ENCODE measurements at places on chromosomes 2 and 18.

GRCh38 chr2:98505311-98505808 is 60.7 kb downstream of the INPP4A start:
- no peak for DNase-seq

DNA sequence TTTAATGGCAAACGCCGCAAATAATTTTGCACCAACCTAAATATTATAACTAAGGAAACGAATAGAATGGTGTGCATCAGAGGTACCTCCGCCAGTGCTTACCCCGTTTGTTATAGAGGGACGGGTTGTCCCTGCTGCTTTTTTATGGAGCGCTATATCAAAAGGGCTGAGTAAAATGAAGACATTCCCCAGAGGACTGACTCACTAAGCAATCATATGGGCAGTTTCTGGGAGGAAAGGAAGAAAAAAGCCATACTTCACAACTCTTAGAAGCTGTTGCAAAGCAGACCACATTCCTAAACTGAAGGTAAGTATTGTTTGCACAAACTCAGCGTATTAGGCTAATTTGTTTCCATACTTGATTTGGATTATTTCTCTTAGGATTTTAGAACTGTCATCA is 12.9 kb downstream of the ID2 start:
- no peak for DNase-seq

DNA sequence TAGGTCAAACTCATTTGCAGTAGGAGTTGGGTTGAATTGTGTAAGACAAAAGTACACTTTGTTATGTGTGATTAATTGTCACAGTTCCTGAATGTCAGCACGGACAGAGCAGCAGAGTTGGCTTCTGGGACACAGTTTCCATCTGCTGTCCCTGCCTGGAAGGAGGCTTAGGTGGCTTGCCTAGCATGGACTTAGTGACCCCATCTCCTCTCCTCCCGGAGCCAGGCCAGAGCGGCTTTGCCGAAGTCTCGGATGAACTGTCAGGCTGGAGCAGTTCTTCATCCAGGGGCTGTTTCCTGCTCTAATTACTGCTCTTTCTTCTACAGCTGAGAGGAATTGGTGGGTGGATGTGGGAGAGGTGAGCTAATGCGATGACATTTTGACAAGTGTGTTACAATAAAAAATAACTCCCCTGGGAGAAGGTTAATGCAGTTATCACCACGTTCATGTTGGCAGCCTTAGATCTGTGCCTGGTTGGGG is 102.0 kb downstream of the SH3RF3 start:
- no peak for DNase-seq

- DNase-seq, result no peak
Measured at GRCh38 chr2:216388046-216388884, 16.0 kb upstream of the MARCHF4 start.

DNA sequence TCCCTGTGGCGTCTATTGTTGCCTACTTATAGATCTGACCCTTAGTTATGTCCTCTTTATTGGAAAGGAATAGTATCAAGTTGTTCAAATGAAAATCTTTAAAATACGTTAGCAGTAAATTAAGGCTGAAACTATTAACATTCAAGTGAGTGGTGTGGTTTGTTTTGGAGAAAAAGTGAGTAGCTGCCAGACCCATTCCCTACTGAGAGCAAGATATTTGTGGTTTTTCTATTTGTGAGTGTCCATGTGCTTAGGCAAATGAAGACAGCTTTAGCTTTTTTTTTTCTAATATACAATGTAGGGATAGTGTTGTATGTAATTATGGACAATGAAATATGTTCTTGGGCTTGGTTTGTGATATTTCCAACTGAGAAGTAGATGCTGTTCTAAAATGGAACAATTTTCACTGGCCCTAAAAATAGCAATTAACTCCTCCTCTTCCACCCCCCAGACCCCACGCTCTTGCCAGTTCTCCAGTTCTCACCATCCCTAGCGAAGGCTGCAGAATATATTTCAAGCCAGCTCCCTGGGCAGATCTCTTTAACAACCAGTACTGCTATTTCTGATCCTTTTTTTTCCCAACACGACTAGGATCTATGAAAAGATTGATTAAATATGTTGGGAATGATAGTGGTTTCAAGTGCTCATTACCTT is 83.1 kb downstream of the CCDC85A start:
- DNase-seq, result no peak

All from prostate gland (tissue), 2 donors.